ENCODE measurements at places on chromosomes 11 and 22.

DNA sequence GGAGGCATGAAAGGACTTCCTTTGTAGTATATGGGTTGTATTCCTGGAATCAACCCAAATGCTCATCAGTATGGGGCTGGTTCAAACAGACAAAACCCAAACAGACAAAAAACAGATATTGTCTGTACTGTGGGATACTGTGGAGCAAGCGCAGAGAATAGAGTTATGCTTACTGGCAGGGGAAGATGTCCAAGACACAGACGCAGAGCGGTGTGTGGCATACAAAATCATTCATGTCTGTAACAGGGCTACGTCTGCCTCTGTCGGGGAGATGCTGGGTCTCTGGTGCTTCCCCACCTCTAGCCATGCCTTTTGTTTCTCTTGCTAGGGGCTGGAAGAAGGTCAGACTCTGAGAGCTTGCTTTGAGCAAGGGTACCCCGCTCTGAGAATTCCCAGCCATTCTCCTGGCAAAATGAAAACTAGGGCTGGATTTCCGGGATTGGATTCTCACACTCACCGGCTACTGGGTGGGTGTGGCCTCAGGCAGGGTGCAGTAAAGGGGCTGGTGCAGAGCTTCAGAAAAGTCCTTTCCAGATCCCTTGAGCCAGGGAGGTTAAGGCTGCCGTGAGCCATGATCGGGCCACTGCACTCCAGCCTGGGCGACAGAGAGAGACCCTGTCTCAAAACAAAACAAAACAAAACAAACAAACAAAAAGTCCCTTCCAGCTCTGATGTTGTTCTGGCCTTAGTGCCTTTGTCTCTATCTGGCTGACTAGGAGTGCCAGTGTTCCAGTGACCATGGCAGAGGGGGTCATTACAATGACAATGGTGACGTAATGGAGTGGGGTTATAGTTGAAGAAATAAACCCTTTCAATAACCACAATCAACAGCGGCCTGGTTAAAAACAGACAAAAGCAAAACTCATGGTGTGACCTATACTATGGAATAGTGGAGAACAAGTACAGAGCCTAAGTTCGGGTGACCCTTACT is 2.9 kb upstream of the ABCC8 start:
- no peak for DNase-seq

DNA sequence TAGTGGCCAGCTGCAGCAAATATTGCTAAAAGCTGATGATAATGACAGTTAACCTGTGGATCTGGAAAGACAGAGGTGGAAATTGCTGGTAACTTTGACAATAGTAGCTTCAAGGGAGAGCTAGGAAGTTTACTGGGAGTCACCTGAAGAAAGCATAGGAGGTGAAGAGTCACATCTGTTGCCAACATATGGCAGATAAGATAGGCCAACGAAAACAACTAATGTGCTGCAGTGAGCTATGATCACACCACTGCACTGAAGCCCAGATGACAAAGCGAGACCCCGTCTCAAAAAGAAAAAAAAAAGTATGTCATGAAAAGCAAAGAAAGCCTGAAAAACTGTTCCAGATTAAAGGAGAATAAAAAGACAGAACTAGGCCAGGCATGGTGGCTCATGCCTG is 4.3 kb upstream of the PRDM10 start:
- no peak for DNase-seq

DNA sequence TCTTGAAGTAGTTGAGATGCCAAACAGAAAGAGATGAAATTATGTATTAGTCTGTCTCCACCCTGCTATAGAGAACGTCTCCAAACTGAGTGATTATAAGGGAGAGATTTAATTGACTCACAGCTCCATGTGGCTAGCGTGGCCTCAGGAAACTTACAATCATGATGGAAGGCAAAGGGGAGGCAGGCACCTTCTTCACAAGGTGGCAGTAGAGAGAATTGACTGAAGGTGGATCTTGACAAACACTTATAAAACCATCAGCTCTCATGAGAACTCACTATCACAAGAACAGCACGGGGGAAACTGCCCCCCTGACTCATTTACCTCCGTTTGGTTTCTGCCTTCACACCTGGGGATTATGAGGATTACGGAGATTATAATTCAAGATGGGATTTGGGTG is 794.0 kb downstream of the CNTN5 start:
- DNase-seq: no peak

GRCh38 chr11:25766332-25767015 is 565.5 kb upstream of the ANO3 start:
- no peak for DNase-seq

- DNase-seq: no peak
Observed at GRCh38 chr22:40258501-40258915, 80.8 kb downstream of the TNRC6B start.

DNA sequence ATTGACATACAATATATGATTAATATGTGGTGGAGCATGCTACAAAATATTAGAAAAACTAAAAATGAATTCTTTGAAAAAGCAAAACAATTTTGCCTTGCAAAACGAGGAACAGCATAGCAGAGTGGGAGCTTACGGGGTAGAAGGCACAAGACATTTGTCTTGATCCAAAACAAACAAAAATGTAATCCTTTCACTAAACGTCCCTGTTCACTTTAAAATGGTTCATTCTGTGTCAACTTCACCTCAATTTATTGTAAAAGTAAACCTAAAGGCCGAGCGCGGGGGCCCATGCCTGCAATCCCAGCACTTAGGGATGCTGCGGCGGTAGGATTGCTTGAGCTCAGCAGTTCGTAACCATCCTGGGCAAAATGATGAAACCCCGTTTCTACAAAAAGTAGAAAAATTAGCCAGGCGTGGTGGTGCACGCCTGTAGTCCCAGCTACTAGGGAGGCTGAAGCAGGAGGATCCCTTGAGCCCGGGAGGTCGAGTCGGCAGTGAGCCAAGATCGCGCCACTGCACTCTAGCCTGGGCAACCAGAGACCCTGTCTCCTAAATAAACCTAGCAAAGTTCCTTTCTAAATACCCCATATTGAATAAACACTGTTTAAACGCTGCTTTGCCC is 2.0 kb downstream of the PRDM10 start:
- no peak for DNase-seq

Data from cortex of kidney (tissue), 1 donor.